ENCODE measurements at places on chromosomes 4 and X.

GRCh38 chrX:10079231-10079630 lies 77.5 kb upstream of the CLCN4 start:
- no peak for DNase-seq

DNA sequence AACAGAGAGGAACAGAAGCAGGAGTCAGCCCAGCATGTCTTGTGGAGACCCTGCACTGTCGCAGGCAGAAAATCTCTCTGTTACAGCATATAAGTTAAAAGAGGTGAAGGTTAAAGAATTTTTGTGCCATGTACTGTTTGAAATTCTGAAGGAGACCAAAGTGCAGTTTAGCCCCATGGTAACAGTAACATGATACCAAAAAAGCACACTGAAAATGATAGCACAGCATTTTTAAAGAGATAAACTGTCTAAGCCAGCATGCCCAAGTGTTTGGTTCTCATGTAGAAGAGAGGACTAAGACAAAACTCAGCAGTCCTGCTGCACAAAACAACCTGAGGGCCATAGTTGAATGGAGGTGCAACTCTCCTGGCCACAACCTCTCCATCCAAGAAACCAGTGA lies 41.9 kb upstream of the PARM1 start:
- no peak for DNase-seq

DNA sequence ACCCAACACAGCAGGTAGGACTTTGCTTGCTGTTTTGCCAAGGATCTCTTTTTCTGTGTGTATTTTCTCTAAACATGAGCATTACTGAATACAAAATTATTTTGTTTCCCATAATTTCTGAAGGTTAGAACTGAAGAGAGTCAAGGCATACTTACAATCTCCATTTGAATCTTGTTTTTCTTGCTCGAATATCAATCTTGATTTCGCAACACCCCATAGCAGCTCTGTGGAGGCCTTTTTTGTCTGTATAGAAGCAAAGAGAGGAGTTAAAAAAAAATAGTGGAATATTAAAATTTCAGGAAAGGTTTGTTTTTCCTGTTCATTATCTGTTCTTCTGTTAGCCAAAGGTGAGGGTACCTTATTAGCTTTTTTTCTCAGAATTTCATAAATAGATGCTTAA lies 92.9 kb downstream of the TNIP2 start:
- DNase-seq = no peak

DNA sequence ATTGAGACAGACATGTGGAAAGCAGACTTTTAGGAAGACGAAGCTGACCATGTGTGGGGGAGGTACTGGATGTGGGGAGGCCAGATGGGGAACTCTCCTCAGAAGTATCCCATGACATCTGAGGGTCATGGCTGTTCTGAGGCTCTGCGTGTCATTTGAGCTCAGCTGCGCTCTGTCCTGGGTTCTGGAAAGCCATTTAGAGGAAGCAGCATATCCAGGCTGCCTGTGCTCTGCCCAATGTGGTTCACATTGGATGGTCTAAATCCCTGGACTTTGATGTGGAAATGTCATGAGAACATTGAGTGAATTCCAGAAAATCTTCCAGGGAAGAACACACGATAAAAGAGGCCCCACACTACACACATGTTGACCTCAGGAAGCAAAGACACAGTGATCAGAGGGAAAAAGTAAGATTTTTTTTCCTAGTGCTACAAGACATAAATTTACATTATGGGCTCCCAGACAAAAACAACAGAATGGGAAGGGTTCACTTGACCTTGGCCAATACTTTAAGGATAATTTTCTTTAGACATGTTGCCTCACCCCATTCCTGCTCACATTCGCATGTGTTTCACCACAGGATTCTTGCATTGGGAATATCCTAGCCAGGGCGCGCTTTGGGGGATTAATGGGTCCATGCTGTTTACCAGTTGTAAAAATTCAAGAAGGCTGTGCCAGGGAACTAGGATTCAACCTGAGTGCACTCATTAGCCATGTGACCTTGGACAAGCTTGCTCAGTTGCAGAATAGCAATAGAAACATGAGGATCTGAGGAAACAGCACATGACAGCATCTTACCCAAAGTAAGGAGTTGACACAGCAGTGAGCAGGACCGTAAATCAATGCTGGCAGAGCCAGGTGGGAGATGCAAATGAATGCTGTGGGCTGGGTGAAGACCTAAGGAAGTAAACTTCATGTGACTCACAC lies 73.2 kb upstream of the C1QTNF7 start:
- no peak for DNase-seq

GRCh38 chr4:107838861-107839565 lies 14.3 kb downstream of the SGMS2 start:
- DNase-seq = no peak

- no peak for DNase-seq
These were observed 27.5 kb upstream of the PLCXD1 start for GRCh38 chrX:253451-254297.

GRCh38 chr4:113052379-113052951 lies 3.0 kb downstream of the ANK2 start:
- DNase-seq = no peak

GRCh38 chr4:6955261-6955911 lies 45.8 kb downstream of the TBC1D14 start:
- DNase-seq = no peak

DNA sequence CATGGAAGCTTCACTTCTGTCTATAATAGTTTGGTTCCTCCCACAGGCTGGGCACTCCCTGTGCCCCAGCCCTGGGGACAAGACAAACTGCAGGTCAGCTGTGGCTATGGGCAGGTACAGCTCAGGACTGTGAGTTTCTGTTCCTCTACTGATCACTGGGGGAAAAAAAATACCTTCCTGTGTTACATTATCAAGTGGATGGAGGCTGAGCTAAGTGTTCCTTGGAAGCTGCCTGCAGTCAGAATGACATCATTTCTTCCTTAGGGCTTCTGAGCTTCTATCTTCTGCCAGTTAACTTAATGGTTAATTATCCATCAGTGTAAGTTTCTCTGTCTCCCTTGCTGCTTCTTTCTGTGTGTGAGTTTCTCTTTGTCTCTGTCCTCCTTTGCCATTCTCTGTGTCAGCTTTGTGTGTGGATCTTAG lies 4.6 kb downstream of the RAB33A start:
- no peak for DNase-seq

DNA sequence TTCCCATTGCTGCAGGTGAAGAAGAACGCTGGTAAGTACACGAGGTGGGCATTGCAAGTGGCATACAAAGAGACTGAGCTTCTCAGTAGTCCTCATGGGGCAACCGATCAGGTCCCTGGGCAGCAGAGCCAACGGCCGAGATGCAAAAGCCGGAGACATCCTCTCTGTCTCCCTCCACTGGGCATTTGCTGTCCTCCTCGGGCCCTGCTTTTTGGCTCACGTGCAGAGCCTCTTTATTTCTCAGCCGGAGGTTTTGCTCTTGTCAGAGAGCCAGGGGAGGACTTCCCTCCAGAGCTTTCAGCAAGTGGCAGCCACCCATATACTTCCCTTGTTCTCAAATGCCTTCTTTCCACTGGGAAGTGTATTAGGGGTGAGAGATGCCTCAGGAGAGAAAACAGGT lies 18.0 kb downstream of the STARD8 start:
- DNase-seq = peak; percentile 41

DNA sequence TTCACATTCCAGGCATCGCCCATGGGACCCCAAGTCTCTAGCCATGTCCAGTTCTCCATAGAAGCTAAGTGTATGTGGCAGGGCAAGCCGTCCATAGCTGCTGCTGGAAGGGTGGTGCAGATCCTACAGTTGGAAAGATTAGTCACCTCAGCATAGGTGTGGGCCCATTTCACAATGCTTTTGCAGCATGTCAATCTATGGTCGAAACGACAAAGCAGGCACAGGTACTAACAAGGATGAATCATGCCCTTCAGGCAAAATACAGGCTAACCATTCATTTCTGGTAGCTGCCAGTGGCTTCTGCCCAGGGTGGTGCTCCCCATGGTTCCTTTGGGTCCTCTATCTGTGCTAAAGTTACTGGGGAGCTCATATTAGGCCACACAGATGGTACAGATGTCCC lies 225.2 kb downstream of the ADGRL3 start:
- DNase-seq = no peak

DNA sequence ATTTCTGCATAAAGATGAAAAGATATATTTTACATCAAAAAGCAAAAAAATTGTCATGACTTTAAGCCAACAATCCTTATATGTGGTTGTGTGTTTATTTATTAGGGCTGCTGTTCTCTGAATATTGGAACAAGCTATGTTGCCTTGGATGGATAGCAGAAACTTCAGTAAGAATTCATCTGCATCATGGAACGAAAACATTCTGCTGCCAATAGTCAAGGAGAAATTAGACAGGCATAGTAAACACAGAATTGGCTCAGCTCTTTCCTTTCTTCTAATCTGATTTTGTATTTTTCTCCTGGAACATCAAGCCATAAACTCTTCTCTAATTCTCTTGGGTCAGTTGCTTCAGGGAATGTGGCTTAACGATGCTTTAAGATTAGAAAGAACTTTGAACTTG lies 1257.0 kb downstream of the NLGN4X start:
- no peak for DNase-seq

DNA sequence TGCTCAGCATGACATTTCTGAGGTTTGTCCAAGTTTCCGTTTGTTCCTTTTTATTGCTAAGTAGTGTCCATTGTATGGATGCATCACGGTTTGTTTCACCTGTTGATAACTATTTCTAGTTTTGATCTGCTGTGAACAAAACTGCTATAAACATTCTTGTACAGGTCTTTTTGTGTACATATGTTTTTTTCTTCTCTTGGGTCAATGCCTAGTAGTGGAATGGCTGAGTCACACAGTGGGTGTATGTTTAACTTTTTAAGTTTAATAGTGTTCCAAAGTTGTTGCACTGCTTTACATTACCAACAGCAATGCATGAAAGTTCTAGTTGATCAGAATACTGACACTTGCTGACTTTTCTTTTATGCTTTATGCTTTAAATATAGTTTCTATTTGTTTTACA lies 76.7 kb downstream of the MAOB start:
- no peak for DNase-seq

- DNase-seq = no peak
These were observed 23.9 kb downstream of the ADRA2C start for GRCh38 chr4:3790006-3790561.

DNA sequence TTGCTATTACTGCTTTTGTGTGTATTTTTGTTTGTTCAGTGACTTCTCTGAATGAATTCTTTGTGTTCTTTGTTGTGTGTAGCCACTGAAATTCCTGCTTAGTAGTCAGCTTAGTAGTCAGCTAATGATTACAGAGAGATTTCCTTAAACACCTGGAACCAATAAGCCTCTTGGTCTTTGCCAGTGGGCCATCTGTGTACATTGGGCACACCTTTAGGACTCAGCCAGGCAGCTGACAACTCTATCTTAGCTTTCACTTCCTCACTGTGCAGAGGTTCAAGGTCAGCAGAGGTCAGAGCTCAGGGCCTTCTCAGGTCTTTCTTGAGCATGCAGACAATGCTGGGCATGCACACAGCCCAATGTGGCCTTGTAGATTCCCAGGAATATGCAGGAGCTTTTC lies 59.3 kb downstream of the RWDD4 start:
- DNase-seq = no peak
